Stimulated activated CD4-positive, alpha-beta T cell treated with anti-CD3 and anti-CD28 coated beads, Interleukin-15, amount 100 ng/mL, for 48 hours (primary cell): ENCODE measurements at places on chromosomes 6 and 20.

GRCh38 chr6:112252571-112253497, 1.5 kb downstream of the LAMA4 start:
- DNase-seq, result no peak

DNA sequence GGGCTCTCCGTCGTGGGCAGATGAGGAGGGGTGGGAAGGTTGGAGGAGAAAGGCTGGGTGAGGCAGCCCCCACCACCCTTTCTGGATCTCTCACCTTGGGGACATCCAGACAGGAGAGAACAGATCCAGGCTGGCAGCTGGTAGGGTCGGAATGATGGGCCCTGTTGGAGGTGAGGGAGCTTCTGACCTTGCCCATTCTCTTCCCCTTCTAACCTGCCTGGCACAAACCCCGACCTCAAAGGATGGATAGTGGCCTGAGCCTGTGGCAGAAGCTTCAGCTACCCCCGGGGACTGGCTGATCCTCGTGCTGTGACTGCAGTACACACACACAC, 6.0 kb upstream of the NPBWR2 start:
- DNase-seq, result no peak

DNA sequence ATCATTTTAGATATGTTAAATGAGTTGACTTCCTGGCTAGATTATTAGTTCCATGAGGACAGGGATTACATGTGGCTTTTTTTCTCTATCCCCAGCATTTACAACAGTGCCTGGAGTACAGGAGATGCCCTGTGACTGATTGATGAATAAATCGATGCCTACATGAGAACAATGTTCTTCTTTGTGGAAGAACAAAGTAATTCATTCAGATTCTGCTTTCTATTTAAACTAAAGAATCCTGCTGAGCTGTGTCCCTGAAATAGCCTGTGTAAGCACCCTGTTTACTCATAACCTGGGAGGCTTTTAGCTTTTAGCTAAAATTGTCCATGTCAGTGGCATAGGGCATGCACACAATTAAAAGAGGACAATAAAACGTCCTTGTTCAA, 125.1 kb upstream of the BTBD3 start:
- no peak for DNase-seq

DNA sequence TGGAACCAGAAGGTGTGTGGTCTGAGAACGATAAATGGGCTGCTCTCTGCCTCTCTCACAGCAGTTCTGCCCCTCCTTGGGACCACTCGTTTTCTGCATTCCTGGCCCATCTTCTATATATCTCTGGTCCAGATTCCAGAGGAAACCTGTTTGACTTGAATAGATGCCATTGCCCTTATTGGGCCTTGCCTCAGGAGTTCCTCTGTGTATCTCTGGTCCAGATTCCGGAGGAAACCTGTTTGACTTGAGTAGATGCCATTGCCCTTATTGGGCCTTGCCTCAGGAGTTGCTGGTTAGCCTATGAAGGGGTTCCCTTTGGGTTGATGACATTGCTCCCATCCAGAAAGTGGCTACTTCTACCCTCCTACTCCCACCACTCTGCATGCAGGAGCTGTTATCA, 189.4 kb downstream of the SLC16A10 start:
- DNase-seq, result no peak

GRCh38 chr6:98203170-98203806, 631.1 kb upstream of the POU3F2 start:
- DNase-seq, result no peak

GRCh38 chr20:61134296-61135030, 117.6 kb upstream of the CDH4 start:
- DNase-seq, result no peak

GRCh38 chr6:8242885-8243284, 140.5 kb upstream of the EEF1E1 start:
- DNase-seq, result no peak

DNA sequence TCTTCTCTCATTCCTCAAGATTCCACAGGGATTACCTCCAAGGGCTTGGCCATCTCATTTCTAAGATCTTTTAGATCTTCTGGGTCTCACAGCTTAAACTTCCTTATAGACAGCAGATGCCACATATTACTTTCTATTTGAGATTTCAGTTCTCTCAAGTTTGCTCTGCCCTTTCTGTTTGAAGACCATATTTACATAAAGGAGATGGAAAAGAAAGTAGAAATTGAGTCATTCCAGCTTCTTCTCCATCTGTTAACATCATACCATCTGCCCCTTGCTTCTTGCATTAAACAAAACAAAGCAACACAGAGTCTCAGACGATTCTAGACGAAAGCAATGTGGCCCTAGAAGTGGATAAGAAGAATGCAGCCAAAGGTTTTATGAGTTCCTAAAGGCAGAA, 203.4 kb downstream of the TTLL2 start:
- no peak for DNase-seq

DNA sequence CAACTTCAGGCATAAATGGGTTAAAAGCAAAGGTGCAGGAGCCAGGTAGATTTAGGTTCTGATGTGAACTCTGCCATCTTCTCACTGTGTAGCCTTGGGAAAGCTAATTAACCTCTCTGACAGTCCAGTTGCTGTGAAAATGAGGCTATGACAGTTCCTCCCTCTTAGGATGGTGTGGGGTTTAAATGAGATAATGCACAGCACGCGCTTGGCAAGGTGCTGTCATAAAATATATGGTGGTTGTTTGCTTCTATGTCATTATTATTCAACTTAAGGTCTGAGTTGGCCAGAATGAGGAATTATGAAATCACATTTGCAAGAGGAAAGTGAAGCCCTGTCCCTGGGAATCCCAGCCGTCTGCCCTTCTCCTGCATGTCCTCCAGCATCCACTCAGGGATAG, 15.5 kb upstream of the BCAS1 start:
- no peak for DNase-seq

- no peak for DNase-seq
Measured at GRCh38 chr6:159654483-159655098, 38.5 kb downstream of the SOD2 start.

DNA sequence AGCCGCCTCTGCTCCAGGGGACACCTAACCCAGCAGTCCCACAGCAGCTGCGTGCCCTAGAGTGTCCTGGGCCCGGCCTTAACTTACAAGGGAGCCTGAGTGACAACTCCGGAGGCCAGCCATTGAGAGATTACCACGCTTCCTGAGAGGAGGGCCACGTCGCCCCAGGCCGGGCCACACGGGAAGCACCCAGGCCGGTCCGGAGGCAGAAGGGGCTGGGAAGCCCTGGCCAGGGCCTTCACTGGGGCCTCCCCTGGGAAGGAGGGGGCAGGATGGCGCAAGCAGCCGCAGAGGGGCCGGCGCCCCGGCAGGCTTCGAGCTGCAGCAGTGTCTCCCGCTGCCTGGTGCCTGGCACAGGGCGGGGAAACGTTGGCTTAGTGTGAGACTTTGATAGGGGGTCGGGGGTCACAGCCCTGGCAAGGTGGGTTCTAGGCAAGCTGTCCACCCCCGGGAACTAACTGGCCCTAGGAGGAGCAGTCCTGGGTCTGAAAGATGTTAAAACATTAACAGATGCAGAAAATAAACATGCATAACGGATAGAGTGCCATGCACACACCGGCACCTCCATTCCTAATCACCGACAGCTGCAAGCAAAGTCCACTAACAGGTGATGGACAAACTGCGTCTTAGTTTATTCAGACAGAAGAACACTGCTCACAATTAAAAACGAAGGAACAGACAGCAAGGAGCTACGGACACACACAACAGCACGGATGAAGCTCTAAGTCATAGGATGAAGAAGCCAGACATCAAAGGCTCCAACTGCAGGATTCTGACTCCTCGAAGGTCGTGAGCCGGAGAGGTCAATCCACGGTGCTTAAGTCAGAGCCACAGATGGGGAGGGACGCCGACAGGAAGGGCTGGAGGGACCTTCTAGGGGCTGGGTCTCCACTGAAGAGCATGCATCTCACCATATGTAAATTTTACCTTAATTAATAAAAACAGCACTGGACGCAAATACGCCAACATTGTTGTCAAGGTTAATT, 17.4 kb downstream of the CHRNA4 start:
- no peak for DNase-seq

GRCh38 chr6:123276546-123276980, 280.5 kb downstream of the CLVS2 start:
- DNase-seq, result no peak

- DNase-seq, result no peak
Measured at GRCh38 chr6:156169371-156169770, 607.8 kb upstream of the ARID1B start.

GRCh38 chr6:63740709-63741108, 105.1 kb downstream of the PHF3 start:
- no peak for DNase-seq
